ENCODE measurements at places on chromosomes 2 and 18. TPM values are rescaled to one million over a fixed set of nuclear protein-coding genes. Genes with fewer than 3 reads are reported as not detected.

EFHD1 gene
- total RNA-seq = 0.66 TPM

- no peaks in the 10 kb centered on the region for H3K4me1 ChIP-seq
- no peak overlapping the region for H3K4me3 ChIP-seq
- no peak overlapping the region for H3K27ac ChIP-seq
- DNase-seq = no peak
- no peaks in the 10 kb centered on the region for H3K27me3 ChIP-seq
- H3K36me3 ChIP-seq = no peaks in the 10 kb centered on the region
These were observed 9.3 kb upstream of the ALLC start for GRCh38 chr2:3648652-3649177.

DNA sequence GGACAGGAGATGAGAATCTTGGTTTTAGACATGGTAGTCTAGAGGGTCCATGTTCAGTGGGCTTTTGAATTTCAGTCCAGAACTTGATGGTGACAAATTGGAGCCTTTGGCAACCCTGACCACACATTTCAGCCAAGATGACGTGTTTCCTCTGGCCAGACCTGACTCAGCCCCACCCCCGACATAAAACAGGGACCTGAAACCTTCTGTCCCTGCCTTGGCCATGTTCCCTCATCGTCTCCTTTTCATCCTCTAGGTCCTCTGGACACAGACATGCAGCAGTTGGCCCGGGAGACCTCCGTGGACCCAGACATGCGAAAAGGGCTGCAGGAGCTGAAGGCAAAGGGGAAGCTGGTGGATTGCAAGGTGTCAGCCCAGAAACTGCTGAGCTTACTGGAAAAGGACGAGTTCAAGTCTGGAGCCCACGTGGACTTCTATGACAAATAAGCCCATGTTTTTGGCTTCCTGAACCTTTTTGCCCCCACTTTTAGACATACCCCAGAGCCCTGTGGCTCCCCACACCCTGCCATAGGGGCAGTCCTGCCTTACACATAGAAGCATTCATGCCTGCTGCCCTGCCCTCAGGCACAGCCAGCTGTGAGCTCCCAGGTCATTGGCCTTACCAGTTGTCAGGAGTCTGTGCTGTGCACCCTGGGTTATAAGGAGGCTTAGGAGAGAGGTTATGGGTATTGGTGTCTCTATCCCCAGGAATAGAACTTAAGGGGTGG is 4.0 kb downstream of the SPR start:
- no peak for DNase-seq
- H3K4me1 ChIP-seq = peaks cover 17% of the 10 kb centered on the region
- H3K27ac ChIP-seq = no peak overlapping the region
- H3K27me3 ChIP-seq = peaks cover 3% of the 10 kb centered on the region
- no peak overlapping the region for H3K4me3 ChIP-seq

- peak; percentile 41 for DNase-seq
- no peaks in the 10 kb centered on the region for H3K27me3 ChIP-seq
- H3K4me3 ChIP-seq = no peak overlapping the region
- H3K4me1 ChIP-seq = peaks cover 21% of the 10 kb centered on the region
These were observed 4.2 kb upstream of the GPC1 start for GRCh38 chr2:240431271-240431660.

GRCh38 chr18:13246121-13246520 is 27.6 kb downstream of the LDLRAD4 start:
- H3K27me3 ChIP-seq = no peaks in the 10 kb centered on the region
- DNase-seq = peak; percentile 11
- no peaks in the 10 kb centered on the region for H3K4me1 ChIP-seq

NT5C1B gene
- not detected for total RNA-seq

DNA sequence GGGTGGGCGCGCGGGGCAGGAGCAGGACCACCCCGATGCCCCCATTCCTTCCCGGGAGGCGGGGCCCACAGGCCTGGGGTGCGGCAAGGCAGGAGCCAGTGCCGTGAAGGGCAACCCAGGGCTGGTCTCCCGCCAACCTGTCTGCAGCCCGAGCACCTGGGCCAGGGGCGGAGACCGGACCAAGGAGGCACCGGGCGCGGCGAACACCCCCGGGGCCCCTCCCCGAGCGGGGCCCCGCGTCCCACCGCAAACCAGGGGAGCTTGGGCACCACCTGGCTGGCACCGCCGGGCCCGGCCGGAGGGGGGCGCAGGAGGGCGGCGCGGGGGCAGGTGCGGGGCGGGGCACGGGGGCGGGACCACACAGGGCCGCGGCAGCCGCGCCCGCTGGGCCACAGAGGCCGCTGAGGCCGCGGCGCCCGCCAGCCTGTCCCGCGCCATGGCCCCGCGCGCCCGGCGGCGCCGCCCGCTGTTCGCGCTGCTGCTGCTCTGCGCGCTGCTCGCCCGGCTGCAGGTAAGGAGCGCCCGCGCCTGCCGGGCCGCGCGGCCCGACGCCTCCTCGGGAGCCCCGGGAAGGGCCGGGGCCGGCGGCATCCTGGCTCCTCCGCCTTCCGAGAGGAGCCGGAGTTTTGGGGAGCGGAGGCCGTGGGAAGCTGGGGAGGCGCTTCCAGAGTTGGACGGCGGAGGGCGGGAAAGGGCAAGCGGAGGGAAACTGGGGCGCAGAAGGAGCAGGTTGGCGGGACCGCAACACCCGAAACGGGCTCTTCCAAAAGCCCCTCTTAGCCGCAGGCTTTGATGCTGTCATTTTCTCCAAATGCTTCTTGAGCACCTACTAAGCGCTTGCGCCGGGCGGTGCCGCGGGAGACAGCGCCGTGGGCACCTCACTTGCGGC is at the start of gene TNFRSF11A:
TSS of gene TNFRSF11A (plus strand) at position 394 of the 889 bp plus-strand sequence. CDS start at position 437, 43 bp downstream.
- H3K27me3 ChIP-seq = peaks cover 69% of the 10 kb centered on the region
- H3K27ac ChIP-seq = no peak within 1 kb of the TSS
- H3K4me1 ChIP-seq = peaks cover 10% of the 10 kb centered on the region
- no peak for DNase-seq
- peak within 1 kb of the TSS; percentile 23 for H3K4me3 ChIP-seq

DNA sequence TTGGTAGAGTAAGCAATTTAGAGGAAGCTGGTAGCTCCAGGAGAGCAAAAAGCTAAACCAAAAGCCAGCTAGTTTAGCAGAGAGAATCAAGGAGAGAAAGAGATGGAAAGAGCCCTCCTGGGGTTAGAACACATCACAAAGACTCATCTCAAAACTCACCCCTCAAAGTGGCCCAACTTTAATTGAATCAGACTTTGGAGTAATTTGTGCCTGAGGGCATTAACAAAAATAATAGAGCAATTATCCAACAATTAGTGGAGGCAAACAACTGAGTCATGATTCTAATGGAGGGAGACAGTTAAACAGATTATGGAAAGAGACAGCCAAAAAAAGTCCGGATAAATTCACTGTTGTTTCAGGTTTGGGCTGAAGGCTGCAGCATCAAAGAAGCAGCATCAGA is 417.4 kb downstream of the KCNJ3 start:
- H3K27ac ChIP-seq = no peak overlapping the region
- no peak for DNase-seq
- no peak overlapping the region for H3K4me3 ChIP-seq
- H3K4me1 ChIP-seq = no peaks in the 10 kb centered on the region
- no peaks in the 10 kb centered on the region for H3K27me3 ChIP-seq

- H3K27ac ChIP-seq = no peak overlapping the region
- H3K4me1 ChIP-seq = no peaks in the 10 kb centered on the region
- H3K36me3 ChIP-seq = no peaks in the 10 kb centered on the region
- peaks cover 24% of the 10 kb centered on the region for H3K27me3 ChIP-seq
These were observed 14.4 kb downstream of the FBXO41 start for GRCh38 chr2:73269686-73270465.

GRCh38 chr2:59250307-59250677 is 1009.2 kb upstream of the FANCL start:
- no peak overlapping the region for H3K4me3 ChIP-seq
- H3K4me1 ChIP-seq = no peaks in the 10 kb centered on the region
- no peak overlapping the region for H3K27ac ChIP-seq
- H3K36me3 ChIP-seq = no peaks in the 10 kb centered on the region
- no peak for DNase-seq

CCDC85A gene
- 0.37 TPM for total RNA-seq

SESTD1 gene
- total RNA-seq = 23.1 TPM

RAB17 gene
- total RNA-seq = 0.28 TPM

HOXD8 gene
- total RNA-seq = 16.8 TPM

DNA sequence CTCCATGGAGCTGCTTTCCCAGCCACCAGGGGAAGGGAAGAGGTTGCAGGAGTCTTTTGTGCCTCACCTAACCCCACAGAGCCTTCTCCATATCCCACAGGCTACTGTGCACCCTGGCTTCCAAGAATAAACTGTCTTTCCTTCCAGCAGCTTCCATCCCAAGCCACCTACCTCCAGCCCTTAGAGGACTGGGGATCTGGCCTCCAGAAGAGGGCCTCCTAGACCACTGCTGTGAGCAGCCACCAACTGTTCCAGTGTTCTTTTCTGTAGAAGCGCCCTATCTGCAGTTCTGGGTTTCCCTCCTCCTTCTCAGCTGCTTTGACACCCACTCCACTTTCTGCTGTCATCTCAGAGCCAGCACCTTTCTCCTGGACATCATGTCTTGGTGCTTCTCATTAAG is 30.7 kb upstream of the REG3G start:
- no peak overlapping the region for H3K27ac ChIP-seq
- H3K4me1 ChIP-seq = no peaks in the 10 kb centered on the region
- H3K36me3 ChIP-seq = no peaks in the 10 kb centered on the region
- H3K4me3 ChIP-seq = no peak overlapping the region
- no peak for DNase-seq

NEB gene
- total RNA-seq = 0.03 TPM

Measured in SJSA1 (cell line).